ENCODE measurements at places on chromosomes 5 and 9.

DNA sequence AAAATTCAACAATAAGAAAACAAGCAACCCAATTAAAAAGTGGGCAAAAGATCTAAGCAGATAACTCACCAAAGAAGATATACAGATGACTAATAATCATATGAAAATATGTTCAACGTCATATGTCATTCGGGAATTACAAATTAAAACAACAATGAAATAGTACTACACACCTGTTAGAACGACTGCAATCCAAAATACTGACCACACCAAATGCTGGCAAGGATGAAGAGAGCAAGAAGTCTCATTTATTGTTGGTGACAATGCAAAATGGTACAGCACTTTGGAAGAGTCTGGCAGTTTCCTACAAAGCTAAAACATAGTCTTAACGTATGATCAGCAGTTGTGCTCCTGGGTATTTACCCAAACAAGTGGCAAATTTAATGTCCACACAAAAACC, 37.5 kb downstream of the NDUFS4 start:
- no peak for DNase-seq

- no peak for DNase-seq
Observed at GRCh38 chr9:133750982-133751649, 13.0 kb upstream of the SARDH start.

DNA sequence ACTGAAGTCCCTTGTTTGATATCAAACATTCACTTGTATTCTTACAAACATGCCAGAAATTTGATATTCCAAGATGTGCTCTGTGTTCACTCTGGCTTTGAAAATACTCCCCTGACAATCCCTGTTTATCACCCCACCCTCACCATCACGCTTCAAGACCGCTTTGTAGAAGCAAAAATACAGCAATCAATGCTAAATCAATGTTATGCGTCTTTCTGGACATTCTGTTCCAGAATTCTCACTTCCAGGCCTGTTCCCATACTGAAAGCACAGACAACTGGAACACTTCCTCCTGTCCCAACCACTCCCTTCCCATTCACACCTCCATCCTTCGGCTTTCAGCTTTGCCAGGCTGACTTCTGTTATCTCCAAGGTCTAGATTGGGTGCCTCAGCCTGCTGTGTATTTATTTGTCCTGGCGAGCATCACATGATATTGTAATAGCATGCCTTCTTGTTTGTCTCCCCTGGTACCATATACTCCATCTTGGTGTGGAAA, 72.8 kb downstream of the SNCAIP start:
- no peak for DNase-seq

- no peak for DNase-seq
Observed at GRCh38 chr5:128196791-128197190, 113.2 kb downstream of the SLC12A2 start.
